ENCODE measurements at places on chromosomes 16 and 17. TPM values are rescaled to one million over a fixed set of nuclear protein-coding genes. Genes with fewer than 3 reads are reported as not detected.

C16orf89 gene
- not detected for polyA plus RNA-seq

TNFRSF17 gene
- polyA plus RNA-seq, result 75.8 TPM

DNA sequence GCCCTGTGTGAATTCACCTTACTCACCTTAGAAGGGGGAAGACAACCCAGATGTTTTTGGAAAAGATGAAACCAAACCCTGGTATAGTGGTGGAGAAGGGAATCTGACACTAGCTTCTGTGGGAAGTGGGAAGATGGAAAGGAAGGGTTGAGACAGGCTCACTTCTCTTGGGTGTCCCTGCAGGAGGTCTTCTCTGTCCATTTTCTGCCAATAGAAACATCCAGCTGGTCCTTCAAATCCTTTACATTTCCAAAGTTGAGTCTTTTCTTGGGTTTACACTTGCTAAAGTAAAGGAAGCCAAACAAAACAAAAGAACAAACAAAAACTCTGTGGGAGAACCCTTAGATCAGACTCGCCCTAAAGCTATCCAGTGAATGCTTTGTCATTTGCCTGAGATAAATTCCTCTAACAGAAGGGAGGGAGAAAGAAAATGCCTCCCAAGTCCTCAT, 10.2 kb downstream of the HOXB1 start:
- no peak for DNase-seq
- peaks cover 9% of the 10 kb centered on the region for H3K4me1 ChIP-seq
- H3K4me3 ChIP-seq, result no peak overlapping the region

DNA sequence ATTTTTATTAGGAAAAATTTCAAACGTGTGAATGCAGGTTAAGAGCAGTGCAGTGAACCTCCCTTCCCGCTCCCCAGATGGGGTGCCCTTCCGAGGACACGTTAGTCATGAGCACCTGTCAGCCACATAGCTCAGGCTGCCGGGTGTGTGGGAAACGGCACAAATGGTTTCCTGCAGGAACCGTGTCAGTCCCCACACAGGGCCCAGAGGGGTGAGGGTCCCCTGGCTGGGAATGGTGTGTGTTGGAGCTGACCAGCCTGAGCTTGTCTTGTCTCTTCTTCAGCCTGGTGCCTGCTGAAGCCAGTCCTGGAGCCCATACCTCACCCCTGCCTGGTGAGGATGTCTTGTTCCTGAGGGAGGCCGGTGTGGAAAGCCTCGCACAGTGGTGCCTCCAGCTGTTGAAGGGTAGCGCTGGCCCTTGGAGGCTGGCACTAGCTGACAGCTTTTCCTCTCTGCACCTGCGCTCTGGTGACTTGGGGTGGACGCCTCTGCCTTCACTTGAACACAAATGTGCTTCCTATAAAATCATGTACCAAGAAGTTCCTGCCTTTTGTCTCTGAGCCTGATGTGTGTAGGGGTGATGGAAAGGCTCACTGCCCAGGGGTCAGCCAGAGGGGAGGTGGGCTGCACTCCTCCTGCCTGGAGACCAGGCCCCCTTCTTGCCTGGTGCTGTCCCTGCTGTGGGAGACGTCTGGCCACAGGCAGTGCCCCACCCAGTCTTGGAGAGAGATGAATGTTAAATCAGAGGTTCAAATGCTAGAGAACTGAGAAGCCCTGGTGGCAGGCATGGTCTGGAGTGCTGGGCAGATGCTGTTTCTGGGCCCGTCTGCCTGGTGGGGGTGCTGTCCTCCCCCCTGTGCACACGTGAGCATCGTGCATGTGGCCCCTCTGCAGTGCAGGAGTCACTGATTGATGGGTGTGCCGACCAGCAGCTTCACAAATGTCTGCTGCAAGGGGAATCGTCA, 102.6 kb upstream of the ZNF750 start:
- H3K27ac ChIP-seq, result no peak overlapping the region
- H3K4me1 ChIP-seq, result peaks cover 4% of the 10 kb centered on the region
- DNase-seq, result no peak
- peaks cover 69% of the 10 kb centered on the region for H3K36me3 ChIP-seq

DNA sequence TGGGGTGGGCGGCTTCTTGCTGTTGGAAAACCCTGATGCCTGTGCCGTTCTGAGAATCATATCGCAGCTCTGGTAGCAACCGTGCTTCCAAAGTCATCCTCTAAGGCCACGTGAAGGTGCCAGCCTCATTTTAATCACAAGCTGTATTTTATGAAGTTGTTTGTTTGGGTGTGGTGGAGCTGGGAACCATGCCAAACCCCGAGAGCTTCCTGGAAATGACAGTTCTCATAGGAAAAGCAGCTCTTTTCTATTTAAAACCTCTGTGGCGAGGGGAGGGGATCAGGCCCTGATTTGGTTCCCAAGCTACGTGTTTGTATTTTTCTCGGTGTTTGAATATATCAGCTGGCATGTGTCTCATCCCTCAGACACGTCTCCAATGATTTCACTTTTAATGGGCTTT, 21.7 kb downstream of the KNOP1 start:
- H3K27ac ChIP-seq, result no peak overlapping the region
- no peak for DNase-seq
- H3K36me3 ChIP-seq, result peaks cover 10% of the 10 kb centered on the region
- H3K4me3 ChIP-seq, result no peak overlapping the region

DNA sequence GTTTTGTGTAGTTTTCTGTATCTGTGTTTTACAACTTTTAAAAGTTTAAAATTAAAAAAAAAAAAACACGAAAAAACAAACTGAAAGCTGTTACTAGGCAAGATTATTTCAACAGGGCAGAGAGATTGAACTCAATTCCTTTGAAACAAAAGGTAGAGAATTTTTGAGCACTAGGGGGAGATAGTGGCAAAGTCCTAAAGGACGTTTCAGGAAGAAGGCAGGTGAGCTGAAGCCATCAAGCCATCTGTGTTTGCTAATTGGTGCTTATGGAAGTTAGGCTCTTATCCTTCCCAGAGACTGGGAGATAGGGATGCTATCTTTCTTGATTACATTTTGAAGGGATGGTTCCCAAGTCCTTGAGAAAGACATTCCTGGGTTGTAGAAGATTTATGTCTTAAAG, 70.6 kb upstream of the CLEC3A start:
- no peak for DNase-seq
- H3K27ac ChIP-seq, result no peak overlapping the region
- peaks cover 17% of the 10 kb centered on the region for H3K27me3 ChIP-seq
- H3K4me3 ChIP-seq, result no peak overlapping the region
- no peaks in the 10 kb centered on the region for H3K4me1 ChIP-seq
- no peaks in the 10 kb centered on the region for H3K36me3 ChIP-seq

DNA sequence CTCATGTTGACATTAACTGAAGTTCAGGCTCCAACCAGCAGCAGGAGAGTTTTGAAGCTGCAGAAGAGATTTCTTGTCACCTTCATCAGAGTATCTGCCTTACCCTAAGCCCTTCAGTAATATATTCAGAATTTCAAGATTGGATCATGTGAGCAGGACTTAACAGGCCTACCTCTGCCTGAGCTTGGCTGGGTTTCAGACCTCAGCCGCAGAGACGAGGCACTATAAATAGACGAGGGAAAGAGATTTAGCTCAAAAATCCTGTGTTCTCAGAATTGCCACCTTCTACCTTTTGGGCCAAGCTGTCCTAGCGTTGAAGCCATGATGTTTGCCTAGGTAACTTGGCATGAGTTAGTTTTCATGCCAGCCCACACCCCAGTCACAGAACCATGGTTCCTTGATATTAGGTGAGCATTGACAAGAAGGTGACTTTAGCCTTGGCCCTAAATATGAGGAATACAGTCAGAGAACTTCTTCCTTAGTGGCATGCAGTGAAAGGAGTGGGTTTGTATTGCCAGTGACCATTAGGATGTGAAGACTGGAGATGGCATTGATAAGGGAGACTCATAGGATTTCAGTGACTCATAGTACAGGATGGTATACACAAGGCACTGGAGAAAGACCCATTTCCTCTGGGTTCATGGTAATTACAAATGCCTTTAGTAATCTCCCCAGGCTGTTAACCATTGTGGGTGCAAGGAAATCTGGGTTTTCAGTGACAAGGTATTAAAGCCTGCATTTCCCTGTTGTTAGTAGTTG, 224.3 kb downstream of the MSI2 start:
- no peaks in the 10 kb centered on the region for H3K27me3 ChIP-seq
- no peak for DNase-seq
- H3K27ac ChIP-seq, result no peak overlapping the region
- peaks cover 41% of the 10 kb centered on the region for H3K4me1 ChIP-seq
- peaks cover 11% of the 10 kb centered on the region for H3K36me3 ChIP-seq
- H3K4me3 ChIP-seq, result no peak overlapping the region

DNA sequence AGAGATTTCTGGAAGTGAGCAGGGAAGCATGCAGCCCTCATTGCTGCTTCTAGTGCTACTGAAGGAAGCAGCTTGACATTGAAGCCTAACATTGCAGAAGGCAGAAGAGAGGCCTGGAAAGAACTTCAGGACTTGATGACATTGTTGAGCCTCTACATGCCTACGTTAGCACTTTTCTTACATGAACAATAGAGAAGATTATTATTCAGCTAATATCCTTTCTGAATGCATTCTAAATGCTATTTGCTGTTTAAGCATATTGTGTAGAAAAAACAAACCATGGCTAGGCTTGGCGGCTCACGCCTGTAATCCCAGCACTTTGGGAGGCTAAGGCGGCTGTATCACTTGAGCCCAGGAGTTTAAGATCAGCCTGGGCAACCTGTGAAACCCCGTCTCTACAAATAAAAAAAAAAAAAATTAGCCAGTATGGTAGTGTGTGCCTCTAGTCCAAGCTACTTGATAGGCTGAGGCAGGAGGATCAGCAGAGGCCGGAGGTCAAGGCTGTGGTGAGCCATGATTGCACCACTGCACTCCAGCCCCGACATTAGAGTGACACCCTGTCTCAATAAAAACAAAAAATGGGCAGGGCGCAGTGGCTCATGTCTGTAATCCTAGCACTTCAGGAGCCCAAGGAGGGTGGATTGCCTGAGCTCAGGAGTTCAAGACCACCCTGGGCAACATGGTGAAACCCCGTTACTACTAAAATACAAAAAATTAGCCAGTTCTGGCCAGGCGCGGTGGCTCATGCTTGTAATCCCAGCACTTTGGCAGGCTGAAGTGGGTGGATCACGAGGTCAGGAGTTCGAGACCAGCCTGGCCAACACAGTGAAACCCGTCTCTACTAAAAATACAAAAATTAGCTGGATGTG, 2.2 kb upstream of the AURKB start:
- peak overlapping the region; percentile 25 for H3K4me3 ChIP-seq
- H3K4me1 ChIP-seq, result peaks cover 18% of the 10 kb centered on the region
- H3K36me3 ChIP-seq, result no peaks in the 10 kb centered on the region
- no peak for DNase-seq

GRCh38 chr16:46914556-46915201, 30.5 kb downstream of the GPT2 start:
- H3K36me3 ChIP-seq, result no peaks in the 10 kb centered on the region
- H3K4me3 ChIP-seq, result no peak overlapping the region
- H3K27ac ChIP-seq, result no peak overlapping the region

DNA sequence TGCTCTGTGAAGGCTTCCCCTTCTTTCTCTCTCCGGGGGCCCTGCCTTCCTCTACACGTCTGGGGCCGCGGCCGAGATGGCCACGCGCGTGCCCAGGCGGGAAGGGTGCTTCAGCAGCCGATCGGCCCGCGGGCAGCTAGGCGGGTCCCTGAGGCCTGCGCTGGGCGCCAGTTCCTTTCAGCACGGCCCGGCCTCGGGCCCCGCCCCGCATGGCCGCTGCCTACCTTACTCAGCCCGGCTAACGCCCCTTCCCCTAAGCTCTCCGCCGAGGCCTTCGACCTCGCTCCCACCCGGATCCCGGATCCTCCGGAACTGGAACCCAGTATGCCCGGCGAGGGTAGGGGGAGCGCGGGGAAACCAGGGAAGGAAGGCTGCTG, 335 bp downstream of the TMEM11 start:
- peak overlapping the region; percentile 94 for H3K4me3 ChIP-seq
- DNase-seq, result no peak
- H3K4me1 ChIP-seq, result peaks cover 34% of the 10 kb centered on the region
- no peaks in the 10 kb centered on the region for H3K36me3 ChIP-seq

DNA sequence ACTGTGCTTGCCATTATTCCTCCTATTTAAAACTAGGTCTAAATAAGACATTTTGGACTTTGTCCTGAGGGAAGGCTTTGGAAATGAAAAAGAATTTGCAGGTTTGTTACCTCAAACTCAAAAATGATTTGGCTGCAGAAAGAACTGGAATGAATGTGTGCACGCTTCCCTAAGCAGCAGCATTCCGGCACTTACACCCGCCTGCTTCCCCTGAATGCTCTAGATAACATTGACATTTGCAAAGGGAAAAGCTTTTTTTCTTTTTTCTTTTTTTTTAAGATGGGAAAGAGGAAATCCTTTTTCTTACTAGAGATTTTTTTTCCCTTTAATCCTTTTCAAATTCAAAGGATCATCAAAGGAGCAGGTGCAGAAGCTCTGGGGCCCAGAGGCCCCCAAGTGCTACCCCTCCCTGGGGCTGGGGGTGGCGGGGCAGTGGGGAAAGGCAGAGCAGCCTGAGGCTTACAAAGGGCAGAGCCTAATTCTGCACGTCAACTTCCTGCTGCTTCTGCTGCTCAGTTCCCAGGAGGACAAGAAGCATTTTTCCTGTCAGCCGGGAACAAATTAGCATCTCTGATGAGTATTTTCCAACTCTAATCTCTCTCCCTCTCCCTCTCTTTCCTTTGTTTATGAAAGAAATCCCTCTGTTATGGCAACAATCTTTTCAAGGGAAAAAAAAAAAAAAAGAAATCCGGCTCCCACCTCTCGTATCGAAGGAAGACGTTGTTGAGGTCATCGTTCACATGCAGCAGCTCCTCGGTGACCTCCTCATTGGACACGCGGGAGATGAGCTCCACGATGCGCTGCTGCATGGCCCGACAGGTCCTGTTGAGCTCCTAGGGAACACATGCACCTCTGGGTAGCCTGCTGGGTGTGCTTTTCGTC, 32.1 kb upstream of the SREBF1 start:
- no peak overlapping the region for H3K4me3 ChIP-seq
- H3K27me3 ChIP-seq, result no peaks in the 10 kb centered on the region
- H3K4me1 ChIP-seq, result no peaks in the 10 kb centered on the region
- peaks cover 6% of the 10 kb centered on the region for H3K36me3 ChIP-seq
- DNase-seq, result no peak

DNA sequence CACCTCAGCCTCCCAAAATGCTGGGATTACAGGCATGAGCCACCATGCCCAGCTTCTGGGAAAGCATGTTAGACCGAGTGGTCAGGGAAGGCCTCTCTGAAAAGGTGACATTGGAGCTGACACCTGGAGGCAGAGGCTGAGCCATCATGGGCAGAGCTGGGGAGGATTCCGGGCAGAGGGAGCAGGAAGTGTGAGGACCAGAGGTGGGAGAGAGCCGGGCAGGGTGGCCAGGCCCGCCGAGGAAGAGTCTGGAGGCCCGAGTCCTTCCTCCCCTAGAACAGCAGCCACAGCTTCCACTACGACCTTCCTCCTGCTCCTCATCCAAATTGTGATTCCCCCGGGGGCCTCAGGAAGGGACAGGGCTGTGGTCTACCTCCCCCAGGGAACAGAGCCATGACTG, 74.7 kb downstream of the COG7 start:
- no peak overlapping the region for H3K4me3 ChIP-seq
- no peaks in the 10 kb centered on the region for H3K36me3 ChIP-seq
- no peak overlapping the region for H3K27ac ChIP-seq
- no peaks in the 10 kb centered on the region for H3K4me1 ChIP-seq
- no peak for DNase-seq
- no peaks in the 10 kb centered on the region for H3K27me3 ChIP-seq

- H3K4me1 ChIP-seq, result peaks cover 11% of the 10 kb centered on the region
- peaks cover 9% of the 10 kb centered on the region for H3K36me3 ChIP-seq
- H3K27me3 ChIP-seq, result no peaks in the 10 kb centered on the region
- H3K27ac ChIP-seq, result no peak overlapping the region
Measured at GRCh38 chr16:78775161-78775561, 675.7 kb downstream of the WWOX start.

Measured in naive B cell (primary cell).